Inflammatory macrophage treated with lipopolysaccharide for 1 hour (primary cell): ENCODE measurements at places on chromosomes 6 and 20.
A peak's percentile ranks its signal among the peaks of the same experiment; 100 is the strongest.

GRCh38 chr6:92810913-92811312, 608.4 kb downstream of the EPHA7 start:
- peak; percentile 10 for DNase-seq

- no peak for DNase-seq
Observed at GRCh38 chr6:146419576-146419975, 124.1 kb upstream of the RAB32 start.

GRCh38 chr6:13767121-13767808, 47.1 kb downstream of the MCUR1 start:
- DNase-seq, result peak; percentile 20

DNA sequence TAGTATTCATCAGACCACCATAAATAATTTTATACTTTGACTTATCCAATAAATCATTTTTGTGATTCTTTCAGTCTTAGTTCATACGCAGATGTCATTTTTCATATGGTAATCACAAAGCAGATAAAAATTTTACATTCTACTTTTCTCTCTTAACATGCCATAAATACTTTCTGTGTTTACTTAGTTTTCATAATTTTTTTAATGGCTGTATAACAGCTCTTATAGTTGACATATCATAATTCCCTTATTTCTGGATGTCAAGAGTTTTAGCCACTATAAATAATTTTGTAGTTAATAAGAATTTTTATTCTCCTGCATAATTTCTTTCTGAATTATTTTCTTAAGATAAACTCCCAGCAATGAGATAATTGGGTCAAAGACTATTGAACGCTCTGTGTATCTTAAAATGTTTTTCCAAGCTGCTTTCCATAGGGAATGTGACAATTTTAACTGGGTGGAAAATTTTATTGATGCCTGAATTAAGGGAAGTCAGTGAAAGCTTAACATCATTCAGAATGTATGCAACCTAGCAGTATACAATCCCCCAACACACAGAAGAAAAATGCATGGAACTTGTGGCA, 702.7 kb downstream of the EPM2A start:
- DNase-seq, result no peak

- DNase-seq, result no peak
Observed at GRCh38 chr6:15713325-15713724, 50.5 kb upstream of the DTNBP1 start.

DNA sequence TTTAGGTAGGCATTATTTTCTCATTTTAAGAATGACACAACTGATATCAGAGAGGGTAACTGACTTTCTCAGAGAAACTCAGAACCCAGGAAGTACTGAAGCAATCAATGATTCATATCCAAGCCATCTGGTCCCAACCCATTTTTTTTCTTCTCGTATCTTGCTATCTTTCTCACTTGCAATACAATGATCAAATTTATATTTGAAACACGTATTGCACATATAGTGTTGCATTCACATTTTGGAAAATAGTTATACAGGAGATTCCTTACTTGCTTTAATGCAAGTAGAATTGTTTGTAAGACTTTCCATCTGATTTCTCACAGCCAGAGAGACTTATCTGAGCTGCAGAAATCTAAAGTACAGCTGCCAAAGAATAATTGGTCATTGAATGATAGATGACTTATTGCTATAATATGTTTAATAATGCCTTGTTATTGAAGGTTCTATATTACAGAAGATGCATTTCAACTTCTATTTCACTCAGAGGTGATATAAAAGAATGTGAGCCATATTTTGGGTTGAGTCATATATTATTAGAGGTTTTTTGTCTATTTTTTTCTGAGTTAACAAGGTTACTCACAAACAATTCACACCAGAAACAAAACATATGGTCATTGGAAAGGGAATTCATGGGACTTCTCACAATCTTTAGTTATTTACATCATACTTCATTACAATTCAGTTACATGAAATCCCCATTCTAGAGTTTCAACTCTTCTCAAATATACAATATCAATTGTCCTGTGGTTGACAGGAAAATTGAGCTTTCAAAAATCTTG, 337.5 kb upstream of the CITED2 start:
- peak; percentile 35 for DNase-seq

- DNase-seq, result peak; percentile 71
Observed at GRCh38 chr6:41821266-41821665, 33.8 kb downstream of the TOMM6 start.

DNA sequence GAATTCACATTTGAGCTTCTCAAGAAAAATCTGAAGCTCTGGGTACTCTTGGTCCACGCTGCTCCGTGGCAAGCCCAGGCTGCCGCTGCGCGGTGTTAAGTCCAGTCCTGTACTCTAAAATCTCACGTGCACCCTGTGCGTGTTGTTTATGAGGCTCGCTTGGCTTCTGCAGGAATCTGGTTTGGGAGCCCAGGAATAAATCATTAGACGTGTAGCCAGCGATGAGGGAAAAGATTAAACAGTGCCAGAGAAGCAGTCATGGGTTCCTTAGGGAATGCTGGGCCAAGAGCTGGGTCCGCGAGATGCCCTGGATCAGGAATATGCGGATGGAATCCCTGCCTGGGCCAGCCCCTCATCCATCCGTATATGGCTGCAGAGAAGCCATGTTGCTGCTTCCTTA, 87.3 kb downstream of the KCNB1 start:
- DNase-seq, result no peak

DNA sequence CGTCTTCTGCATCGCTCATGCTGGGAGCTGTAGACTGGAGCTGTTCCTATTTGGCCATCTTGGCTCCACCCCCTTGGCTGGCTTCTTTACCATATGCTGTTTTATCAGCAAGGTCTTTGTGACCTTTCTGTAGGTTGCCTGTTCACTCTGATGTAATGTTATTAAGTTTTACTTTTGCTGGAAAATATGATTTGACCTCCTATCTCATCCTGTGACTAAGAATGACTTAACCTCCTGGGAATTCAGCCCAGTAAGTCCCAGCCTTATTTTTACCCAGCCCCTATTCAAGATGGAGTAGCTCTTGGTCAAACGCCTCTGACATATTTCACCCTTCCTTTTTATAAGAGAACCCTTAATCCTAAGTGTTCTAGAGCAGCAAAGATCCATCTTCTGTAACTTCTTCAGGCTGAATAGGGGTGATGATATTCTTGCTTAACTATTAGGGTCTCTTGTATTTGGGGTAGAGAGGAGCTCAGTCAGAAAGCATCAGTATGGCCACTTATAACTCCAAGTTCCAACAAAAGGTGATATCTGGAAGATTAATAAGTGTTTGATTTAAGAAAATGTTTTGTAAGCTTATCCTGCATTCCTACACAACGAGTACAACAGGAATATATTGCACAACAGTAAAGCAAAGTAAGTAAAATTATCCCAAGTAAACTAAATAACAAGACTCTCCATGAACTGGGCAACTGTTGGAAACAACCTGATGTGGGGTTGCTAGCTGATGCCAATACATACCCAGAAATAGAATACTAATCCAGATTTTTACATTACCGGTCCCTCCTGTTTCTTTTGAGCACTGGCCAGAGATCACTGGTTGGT, 23.1 kb upstream of the HMGN3 start:
- no peak for DNase-seq

DNA sequence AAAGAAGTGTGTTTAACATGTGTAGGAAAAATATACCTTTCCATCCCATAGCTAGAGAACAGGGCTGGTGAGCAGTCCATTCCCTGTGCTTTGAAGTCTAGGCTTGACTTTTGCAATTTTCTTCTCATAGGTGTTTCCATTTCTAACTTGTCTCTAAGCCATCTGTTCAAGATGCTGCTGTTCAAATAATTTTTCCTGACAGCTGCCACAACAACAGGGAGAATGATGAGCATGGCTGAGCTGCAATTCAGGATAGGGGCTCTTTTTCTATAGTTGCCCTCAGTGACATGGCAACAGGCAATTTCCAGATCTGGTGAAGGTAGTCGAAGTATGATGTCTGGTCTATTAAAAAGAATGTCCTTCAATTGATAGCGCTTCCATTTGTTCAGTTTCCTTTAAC, 103.0 kb upstream of the HS3ST5 start:
- no peak for DNase-seq

GRCh38 chr20:15320941-15321340, 983.5 kb upstream of the FLRT3 start:
- DNase-seq, result no peak

GRCh38 chr20:13783528-13783927, 1.2 kb downstream of the ESF1 start:
- no peak for DNase-seq

GRCh38 chr20:9114709-9115108, 45.8 kb downstream of the PLCB4 start:
- DNase-seq, result no peak

DNA sequence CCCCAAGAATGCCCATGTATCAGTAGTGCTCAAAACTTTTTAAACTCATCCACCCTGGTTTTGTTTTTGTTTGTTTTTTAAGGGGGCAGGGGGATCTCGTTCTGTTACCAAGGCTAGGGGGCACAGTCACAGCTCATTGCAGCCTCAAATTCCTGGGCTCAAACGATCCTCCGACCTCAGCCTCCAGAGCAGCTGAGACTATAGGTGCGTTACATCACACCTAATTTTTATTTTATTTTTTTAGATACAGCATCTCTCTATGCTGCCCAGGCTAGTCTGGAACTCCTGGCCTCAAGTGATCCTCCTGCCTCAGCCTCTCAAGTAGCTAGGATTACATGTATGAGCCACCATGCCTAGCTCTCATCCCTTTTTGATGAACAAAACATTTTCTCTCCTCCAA, 11.2 kb downstream of the PHIP start:
- no peak for DNase-seq

- no peak for DNase-seq
Observed at GRCh38 chr6:13419422-13420195, 67.8 kb downstream of the GFOD1 start.

- DNase-seq, result no peak
Observed at GRCh38 chr20:41392295-41392694, 25.7 kb upstream of the EMILIN3 start.

DNA sequence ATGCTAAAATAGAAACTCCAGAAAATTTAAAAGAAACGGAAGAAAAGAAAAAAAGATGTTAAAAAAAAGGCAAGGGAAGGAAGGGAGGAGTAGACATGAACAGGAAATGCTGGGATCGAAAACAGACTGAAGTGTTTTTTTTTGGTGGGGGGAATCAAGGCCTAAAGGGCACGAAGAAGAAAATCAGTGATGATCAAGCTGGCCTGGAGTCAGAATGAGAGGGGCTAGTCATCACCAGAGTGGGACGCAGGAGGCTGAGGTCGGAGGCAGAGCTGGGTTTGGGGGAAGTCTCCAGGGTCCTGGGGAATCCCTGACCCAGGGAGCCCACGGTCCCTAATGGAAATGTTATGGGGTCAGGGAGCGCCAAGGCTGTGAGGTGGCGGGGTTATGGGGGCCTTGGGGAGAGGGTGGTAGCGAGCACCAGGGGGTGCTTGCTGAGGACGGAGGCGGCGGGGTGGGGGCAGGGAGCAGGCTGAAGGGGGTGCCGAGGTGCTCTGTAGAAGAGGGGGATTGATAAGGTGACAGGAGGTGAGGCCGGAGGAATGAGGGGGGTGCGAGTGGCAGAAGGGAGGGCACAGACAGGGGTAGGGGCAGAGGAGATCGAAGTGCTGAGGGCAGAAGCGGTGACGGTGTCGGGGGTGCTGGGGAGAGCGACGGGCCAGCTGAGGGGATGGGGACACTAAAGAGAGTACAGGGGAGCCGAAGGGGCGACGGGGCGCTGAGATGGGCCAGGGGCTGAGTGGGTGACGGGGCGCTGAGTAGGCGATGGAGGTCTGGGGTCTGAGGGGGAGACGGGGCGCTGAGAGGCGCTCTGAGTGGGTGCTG, 684 bp downstream of the ZNFX1 start:
- peak; percentile 56 for DNase-seq

DNA sequence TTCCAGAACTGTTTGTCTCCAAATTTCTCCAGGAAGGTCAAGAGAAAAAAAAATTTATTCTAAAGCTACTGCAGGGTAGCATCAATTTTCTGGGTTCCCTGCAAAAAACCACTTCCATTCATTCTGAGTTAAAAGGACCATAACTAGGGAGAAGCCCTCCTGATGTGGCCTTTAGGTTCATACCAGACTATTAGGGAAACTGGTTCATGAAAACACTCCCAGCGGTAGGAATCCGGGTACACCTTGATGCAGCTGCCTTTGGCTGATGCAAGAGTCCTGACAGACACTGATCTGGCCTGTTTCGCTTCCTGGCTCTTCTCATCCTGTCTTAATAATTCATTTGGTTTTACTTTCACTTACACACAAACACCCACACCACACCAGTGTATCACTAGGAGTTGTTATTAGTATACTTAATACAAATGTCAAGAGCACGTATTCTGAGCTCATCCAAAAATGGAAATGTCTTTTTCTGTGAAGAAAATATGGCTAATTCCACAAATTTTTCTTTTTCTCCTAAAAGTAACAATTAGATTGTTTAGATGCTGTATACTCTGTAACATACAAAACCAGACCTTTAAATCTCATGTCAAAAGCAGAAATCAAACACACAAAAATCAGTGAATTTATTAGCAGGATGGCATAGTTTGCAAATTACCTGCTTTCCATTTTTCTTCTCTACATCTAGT, 38.4 kb upstream of the ARHGAP18 start:
- DNase-seq, result peak; percentile 60

DNA sequence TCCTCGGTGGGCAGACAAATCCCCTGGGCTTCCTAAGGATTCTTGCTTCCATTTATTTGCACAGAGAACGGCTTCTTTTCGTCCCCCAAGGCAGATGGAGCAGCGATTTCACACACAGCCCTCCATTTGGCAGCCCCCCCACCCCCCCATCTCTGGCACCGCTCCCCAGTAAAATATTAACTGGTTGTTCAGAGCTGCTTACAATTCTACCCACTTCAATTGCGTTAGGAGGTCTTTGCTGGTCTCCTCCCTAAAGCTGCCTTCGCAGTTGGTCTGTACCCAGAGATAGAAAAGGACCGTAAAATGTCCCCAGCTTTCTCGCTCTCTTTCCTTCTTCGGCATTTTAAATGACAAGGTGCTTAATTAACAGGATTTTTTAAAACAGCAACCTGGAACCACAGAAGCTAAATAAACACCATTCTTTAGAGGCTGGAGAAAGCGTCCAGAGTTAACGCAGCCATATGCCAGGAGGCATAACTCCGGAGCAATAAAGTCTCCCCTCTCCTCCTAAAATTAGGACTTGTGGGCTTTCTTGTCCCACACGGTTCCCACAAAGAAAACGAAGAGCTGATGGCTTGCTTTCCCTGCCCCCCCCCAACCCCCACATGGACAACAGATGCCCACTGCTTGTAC, 1.7 kb upstream of the ZMYND8 start:
- no peak for DNase-seq

GRCh38 chr20:40899344-40899743, 129.3 kb upstream of the TOP1 start:
- DNase-seq, result no peak

- no peak for DNase-seq
Observed at GRCh38 chr6:144619966-144620365, 334.8 kb downstream of the UTRN start.

DNA sequence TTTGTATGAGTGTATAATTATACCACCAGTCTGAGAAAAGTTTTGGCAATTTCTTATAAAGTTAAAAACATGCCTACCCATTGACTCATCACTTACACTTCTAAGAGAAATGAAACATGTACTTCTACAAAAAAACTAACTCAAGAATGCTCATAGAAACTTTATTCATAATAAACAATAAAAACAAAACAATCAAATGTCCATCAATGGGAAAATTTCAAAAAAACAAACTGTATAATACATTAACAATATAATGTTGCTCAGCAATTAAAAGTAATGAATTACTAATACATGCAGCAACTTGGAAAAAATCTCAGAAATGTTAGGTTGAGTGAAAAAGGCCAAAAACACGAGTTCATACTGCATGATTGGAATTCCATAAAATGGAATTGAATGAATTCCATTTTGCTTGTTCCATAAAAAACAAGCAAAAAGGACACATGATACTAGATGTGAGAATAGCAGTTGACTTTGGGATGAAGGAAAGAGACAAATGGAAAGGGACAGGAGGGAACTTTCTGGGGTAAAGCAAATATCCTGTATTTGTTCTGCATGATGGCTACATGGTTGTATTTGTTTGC, 726.6 kb downstream of the RFPL4B start:
- DNase-seq, result no peak
